ENCODE measurements at places on chromosomes 5 and 9. TPM values are rescaled to one million over a fixed set of nuclear protein-coding genes. Genes with fewer than 3 reads are reported as not detected.

Gene ZNF883
- total RNA-seq, result 1.0 TPM

Gene C9orf50
- total RNA-seq, result not detected

Gene GZMA
- 1.7 TPM for total RNA-seq

Gene PRRC1
- total RNA-seq, result 30.4 TPM

Gene BTNL9
- not detected for total RNA-seq

Gene PSD2
- total RNA-seq, result not detected

Gene CD14
- 1.6 TPM for total RNA-seq

Gene PLCXD3
- total RNA-seq, result not detected

GRCh38 chr9:126336736-126337325 lies 10.2 kb downstream of the MVB12B start:
- no peak for DNase-seq

DNA sequence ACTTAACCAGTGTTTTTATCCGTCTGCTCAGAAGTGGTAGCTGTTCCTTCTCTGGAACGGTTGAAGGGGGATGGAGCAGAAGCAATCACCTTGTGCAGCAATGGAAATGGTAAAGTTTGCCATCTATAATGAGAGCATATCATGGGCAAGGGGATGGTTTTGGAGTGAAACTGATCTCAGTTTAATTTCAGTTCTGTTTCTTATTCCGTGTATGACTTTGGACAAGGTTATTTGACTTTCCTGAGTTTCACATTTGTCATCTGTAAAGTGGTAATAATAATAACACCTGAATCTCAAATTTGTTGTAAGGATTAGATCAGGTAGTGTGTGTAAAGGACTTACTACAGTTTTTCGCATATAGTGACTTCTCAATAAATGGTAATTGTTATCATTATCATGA lies 106.1 kb downstream of the PCSK1 start:
- DNase-seq, result no peak

DNA sequence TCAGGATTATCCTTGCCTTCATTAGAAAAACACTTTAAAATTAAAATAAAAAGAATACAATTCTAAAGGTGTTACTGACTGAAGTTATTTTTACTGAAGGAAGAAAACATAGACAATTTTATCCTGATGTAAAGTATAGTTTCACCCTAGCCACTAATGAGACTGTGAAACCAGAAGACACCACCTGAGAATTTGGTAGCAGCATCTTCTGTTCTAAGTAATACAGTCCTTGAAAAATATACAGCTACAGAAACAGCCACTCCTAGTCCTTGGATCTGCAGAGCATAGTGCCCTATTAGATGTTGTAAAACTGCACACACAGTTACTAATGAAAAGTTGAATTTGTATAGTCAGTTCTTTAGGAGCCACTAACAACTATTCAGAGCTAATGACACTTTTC lies 377.7 kb downstream of the PRR16 start:
- no peak for DNase-seq

GRCh38 chr5:74056789-74057164 lies 430.8 kb downstream of the ARHGEF28 start:
- DNase-seq, result no peak

GRCh38 chr9:137801023-137801319 lies 76.6 kb upstream of the CACNA1B start:
- DNase-seq, result no peak

- no peak for DNase-seq
These were observed 18.5 kb downstream of the OR2V1 start for GRCh38 chr5:181112476-181112875.

- DNase-seq, result no peak
These were observed at the start of gene RASEF for GRCh38 chr9:83062651-83063527. Gene RASEF, minus strand, starts transcription at chr9:83063142. Its CDS starts 275 bp downstream, at chr9:83062867.

GRCh38 chr5:173035904-173036707 lies 20.0 kb upstream of the CREBRF start:
- peak; percentile 74 for DNase-seq

DNA sequence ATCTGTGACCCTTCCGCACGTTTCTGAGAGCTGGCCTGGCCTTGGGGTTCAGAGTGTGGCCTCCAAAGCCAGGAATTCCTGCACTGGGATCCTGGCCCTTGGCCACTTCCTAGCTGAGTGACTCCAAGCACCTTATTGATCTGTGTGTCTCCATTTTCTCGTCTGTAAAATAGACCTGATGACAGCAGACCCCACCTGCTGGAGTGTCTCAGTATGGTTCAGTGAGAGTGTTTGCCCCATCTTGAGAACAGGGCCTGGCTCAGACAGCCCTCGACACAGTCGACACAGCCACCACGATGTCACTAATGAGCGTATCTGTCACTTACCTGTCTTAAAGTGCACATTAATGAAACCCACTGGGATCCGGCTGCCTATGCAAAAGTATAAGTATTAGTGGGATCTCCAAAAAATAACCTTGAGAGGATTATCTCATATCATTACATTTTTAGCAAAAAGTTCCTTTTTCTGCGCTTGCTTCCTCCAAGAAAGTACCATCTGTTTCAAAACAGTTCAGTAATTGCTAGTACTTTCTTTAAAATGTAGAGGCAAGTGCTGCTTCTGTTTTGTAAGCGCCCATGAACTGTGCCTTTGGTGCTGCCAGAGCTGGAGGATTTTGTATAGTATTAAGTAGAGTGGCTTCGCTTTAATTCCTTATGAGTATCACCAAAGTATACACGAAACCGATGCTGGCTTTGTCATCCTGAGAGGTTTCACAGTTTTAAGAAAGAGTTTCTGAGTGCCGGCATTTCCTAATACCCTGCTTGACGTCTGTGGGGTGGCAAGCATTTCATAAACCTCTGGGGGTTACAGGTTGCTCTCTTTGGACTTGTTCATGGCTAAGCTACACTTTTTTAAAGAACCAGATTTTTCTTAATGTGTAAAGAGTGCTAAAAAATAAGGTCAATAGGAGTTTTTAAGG lies 31.7 kb downstream of the UBE2QL1 start:
- no peak for DNase-seq

- no peak for DNase-seq
These were observed 40.9 kb downstream of the STX17 start for GRCh38 chr9:99947395-99947794.

DNA sequence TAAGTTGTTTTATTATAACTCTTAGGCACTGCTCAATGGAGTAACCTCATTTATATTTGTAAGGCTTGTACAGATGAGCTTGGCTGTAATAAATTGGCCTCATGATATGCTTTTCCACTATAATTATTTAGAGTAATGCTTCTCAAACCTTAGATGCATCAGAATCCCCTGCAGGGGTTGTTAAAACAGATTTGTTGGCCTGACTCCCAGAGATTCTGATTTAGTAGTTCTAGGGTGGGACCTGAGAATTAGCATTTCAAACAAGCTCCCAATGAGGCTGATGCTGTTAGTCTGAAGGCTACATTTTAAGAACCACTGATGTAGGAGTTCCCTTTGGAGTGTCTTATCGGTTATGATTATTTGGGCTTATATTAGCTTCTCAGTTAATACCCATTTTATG lies 38.2 kb upstream of the ARSB start:
- DNase-seq, result no peak

DNA sequence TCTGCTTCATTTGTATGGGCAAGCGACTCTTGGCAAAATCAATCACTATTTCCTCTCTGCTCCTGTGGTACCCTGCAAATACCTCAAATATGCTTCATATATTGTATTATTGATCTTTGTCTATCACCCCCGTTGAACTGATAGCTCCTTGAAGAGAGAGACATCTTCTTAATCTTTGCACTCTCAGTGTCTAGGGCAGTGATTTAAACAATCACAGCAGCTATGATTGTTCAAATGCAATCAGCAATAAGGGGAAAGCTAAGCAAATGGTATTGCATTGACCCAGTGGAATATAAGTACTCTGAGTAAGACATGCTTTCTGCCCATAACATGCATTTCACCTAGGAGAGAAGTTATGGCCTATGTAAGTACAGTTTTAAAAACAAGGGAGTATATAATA lies 90.2 kb downstream of the SUSD1 start:
- no peak for DNase-seq

Measured in activated naive CD4-positive, alpha-beta T cell treated with anti-CD3 and anti-CD28 coated beads, Interleukin-2, amount 50 U/mL, for 72 hours (primary cell).